ENCODE measurements at places on chromosomes 6 and 20.

- no peak for DNase-seq
Measured at GRCh38 chr6:107264357-107264840, 149.1 kb upstream of the BEND3 start.

DNA sequence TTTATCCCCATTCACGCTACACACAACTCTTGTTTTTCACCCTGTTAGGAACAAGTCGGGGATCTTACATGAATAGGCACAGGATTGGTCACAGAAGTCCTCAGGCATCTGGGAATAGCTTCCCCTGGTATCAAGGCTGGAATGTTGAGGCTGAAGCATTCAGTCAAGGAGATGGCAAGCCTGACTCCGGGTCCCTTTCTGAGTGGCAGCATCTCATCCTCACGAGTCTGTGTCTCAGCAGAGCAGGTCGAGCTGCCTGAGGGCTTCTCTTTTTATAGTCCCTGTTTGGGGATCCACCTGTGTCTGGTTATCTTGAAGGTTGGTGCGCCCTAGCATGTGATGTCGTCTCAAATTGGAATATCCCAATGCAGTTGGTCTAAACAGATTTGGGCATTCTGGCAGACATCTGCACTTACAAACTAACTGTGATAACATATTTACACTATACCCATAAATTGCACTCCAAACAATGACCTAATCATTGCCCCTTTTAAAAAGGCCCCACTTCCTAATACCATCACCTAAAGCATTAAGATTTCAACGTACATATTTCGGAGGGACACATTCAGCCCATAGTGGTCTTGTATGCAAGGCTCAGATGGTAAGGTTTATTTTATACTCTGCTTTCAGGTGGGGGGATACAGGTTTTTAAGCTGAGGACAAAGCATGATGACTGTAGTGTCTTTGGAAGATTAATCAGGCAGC is 112.7 kb upstream of the CLDN20 start:
- DNase-seq = no peak

GRCh38 chr6:43940393-43941087 is 170.5 kb downstream of the VEGFA start:
- no peak for DNase-seq

- no peak for DNase-seq
Measured at GRCh38 chr6:43115365-43115764, 39.3 kb downstream of the PTK7 start.

DNA sequence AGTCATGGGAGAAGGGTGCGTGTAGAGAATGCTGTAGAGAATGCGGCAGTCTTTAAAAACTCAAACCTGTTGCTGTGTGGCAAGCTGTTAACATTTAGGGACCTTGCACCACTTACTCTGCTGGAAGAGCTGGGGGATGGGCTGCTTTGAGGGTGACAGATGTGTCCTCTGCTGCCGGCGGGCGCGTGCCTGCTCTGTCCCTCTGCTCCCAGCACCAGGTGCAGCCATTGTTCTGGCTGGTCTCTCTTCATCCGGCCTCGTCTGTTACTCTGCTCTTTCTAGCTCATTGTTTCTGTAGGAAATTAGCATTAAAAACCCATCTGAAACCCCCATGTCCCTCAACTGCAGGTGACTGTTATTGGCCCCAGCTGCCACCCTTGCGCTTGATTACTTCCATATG is 78.5 kb downstream of the CBFA2T2 start:
- DNase-seq = no peak

DNA sequence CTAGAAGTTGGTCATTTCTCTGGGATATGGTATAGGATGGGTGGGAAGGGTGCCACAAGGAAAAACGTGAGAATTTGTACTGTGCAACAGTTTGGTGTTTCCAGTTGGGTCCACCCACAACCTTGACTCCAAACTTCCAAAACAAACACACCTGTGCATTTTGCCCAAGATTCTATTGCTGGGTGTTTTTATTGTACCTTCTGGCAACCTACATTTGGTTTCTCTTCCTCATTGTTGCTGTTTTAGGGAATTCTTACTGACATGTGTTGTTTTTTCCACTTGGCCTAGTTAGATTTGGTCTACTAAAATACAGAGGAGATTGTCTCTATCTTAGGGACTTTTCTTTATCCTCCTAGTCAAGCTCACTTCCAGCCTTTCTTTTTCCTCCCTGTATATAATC is 16.7 kb downstream of the TULP4 start:
- DNase-seq = no peak

DNA sequence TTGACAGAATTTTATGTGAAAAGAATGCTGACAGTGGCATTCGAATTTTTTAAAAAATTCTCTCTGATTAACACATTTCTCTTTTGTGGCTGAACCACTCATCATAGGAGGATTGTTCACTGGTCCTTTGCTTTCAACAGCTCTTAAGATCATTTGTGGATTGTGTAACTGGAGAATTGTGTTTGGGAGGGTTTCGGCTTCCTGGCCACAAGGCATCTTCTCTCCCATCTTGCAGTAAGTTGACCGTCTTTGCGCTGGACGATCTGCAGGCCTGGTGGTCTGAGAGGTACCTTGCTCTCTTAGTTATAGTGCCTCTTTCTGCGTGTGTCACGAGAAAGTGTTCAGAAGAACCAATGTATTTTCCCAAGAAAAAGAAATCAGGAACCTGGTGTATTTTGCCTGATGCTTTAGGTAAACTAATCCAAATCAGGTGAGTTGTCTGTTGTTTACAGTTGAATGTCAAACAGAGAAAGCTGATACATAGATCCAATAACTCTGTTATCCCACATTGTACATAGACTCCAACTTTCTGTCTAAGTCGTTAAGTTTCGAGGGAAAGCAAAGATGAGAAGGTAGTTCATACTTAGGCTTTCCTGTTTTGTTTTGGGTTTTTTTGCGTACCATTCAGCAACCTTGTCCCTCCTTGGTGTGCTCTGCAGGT is 14.8 kb upstream of the EXOC2 start:
- no peak for DNase-seq

DNA sequence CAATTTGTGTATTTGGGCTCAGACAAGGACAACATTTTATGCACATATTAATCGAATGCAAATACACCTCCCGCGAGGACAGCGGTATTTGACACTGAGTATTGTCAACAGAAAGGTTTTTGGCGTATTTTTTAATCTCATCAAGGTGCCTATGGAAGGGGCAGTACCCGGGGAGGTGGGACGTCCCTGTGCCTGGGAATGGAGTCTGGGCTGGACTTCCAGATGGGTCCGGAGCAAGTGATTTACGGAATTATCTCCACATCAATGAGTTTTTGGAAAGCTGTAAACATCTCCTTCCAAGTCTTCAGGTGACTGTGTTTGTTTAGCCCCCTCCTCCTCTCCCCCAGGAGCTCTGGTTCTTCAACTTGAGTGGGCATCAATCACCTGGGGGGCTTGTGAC is 39.8 kb downstream of the PRR18 start:
- DNase-seq = no peak

- no peak for DNase-seq
Measured at GRCh38 chr6:161246725-161247124, 27.1 kb downstream of the AGPAT4 start.

GRCh38 chr6:148140772-148141557 is 201.7 kb upstream of the SASH1 start:
- no peak for DNase-seq

- DNase-seq = no peak
Measured at GRCh38 chr6:3894590-3895311, 45.6 kb downstream of the FAM50B start.

- no peak for DNase-seq
Measured at GRCh38 chr20:4413314-4414049, 308.2 kb upstream of the PRND start.

DNA sequence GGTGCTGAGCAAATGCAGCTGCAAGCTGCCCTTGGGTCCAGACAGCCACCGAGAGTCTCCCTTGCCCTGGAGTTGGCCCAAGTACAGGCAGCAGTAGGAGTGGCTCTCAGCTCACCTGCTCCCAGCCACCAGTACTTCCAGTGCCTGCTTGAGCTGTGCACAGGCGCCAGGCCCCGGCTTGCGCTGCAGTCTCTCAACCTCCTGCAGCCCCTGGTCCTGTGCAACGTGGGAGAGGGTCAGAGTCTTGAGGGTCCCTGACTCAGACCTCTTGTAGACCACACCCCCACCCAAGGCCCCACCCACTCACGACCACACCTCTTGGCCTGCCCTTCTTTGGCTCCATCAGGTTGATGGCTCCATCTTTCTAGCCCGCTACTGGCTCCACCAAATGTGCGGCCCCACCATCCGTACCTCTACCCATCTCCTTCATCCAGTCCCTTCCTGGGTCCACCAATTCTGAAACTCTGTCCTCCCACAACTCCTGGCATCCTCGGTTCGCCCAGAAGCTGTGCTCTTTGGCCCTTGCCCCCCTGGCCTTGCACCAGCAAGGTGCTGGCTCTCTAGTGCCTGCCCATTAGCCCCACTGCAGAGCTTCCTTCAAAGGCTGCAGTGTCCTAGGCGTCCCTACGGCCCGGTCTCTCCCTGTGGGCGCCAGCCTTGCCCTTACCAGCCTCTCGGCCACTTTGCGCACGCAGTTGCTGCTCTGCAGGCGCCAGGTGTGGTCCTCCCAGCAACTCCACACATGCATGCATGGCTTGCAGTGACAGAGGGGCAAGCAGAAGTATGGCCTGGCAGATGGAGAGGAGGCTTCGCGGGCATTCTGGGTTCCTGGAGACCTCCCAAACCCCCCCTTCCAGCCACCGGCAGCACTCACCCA is 16.5 kb upstream of the SPAG4 start:
- no peak for DNase-seq

DNA sequence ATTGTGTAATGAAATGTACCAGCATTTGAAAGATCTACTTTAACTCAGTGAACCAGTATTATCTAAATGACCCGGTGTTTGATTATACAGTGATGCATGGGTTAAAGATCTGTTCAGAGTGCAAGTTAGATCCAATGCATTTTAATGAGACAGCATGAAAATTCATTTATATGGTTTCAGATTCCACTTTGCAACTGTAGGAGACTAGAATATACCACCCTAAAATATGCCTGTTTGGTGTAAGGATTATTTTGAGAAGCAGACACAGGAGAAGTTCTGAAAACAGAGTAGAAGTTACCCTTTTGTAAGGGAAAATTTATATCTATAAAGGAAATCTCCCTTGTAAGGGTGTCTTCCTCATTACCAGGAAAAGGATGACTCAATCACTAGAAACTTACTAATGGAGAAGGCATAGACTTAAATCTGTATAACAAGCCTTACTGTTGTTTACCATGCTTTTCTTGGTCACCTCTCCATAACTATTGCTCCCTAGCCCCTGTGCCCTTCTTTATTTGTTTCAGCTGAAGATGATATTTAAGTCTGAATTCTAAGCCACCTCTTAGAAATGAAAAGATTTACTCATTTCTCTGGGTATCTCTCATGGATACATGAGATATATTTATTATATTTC is 105.4 kb downstream of the NCOA3 start:
- no peak for DNase-seq

DNA sequence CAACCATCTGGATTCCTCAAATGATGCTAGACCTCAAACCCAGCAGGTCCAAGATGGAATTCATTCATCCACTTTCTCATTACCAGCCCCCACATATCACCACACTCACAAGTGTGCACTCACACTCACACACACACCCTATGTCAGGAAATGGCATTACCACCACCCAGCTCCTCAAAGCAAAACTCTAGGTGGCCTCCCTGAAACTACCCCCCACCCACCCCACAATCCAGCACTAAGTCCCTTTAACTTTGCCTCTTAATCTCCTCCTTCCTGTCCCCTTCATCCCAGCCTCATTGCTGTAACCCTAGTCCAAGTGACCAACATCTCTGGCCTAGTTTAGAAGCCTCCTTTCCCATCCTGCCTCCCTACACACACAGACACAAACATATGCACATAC is 109.4 kb downstream of the TNFAIP3 start:
- DNase-seq = no peak

- no peak for DNase-seq
Measured at GRCh38 chr6:25263657-25264056, 15.5 kb upstream of the CARMIL1 start.

GRCh38 chr6:17504005-17504404 is 96.1 kb upstream of the FAM8A1 start:
- no peak for DNase-seq

- no peak for DNase-seq
Measured at GRCh38 chr20:4014031-4014474, 1.3 kb downstream of the RNF24 start.

- DNase-seq = no peak
Measured at GRCh38 chr6:150325066-150325772, 43.6 kb upstream of the IYD start.

DNA sequence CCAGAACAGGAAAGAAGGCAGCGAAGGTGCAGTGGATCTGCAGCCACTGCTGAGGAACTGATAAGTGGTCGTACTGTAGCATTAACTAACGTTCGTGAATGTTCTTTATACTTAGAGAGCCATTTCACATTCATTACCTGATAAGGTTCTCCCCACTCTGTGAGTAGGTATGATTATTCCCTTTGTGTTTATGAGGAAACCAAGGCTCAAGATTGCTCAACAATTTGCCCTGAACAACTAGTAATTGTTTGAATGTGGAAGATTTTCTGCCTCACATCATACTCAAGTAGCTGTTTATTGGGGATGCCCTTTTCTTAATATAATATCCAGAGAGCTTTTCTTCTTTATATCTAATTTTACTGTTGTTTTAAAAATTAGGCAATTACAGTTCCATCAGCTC is 24.9 kb upstream of the ELOVL5 start:
- DNase-seq = no peak

GRCh38 chr6:3267162-3267561 is 8.4 kb downstream of the PSMG4 start:
- no peak for DNase-seq

- DNase-seq = no peak
Measured at GRCh38 chr6:159221486-159222170, 52.4 kb downstream of the FNDC1 start.
